ENCODE measurements at places on chromosomes 2 and 18.
A peak's percentile ranks its signal among the peaks of the same experiment; 100 is the strongest.

- no peak for DNase-seq
These were observed 40.9 kb upstream of the MAPK4 start for GRCh38 chr18:50518787-50519546.

DNA sequence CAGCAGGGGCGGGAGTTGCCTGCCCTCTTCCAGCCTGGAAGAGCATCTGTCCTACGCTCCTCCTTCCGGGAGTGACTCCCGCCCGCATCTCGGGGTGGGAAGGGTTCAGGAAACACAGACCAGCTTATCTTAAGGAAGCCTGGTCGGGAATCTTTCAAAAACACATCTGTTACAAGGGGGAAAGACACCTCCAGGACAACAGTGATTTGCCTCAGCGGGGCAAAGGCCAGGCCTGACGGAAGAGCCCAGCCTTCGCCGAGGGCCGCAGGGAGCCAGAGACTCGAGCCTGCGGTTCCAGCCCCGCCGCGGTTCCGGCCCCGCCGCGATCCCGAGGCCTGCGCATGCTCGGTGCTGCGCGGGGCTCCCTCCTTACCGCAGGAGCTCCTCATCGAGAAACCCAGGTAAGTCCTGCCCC is 38.1 kb upstream of the TGIF1 start:
- DNase-seq = peak; percentile 7

- DNase-seq = no peak
These were observed 51.2 kb downstream of the NEDD4L start for GRCh38 chr18:58095222-58095621.

GRCh38 chr2:140473851-140474250 is 1657.0 kb downstream of the LRP1B start:
- DNase-seq = no peak

GRCh38 chr18:22322243-22322691 is 95.4 kb downstream of the CTAGE1 start:
- no peak for DNase-seq

- DNase-seq = no peak
These were observed 225.8 kb upstream of the ZNF804A start for GRCh38 chr2:184372484-184372883.

DNA sequence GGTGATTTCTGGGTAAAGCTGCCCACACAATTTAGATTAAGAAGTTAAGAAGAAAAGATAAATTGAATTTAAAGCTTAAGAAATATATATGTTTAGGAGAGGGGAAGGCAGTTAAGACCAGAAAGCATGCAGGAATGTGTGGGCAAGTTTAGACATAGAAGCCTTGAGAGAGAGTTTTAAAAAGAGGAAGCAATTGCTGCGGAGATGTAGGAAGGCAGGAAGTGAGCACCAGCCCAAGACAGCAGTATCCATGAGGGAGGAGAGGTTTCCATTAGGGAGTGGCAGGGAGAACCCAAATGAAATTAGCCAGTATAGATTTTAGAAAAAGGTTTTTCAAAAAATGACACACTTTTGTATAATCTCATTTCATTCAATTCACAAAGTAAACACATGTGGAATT is 24.3 kb downstream of the DSC2 start:
- DNase-seq = no peak

- DNase-seq = no peak
These were observed 183.0 kb downstream of the AFF3 start for GRCh38 chr2:99959261-99960014.

DNA sequence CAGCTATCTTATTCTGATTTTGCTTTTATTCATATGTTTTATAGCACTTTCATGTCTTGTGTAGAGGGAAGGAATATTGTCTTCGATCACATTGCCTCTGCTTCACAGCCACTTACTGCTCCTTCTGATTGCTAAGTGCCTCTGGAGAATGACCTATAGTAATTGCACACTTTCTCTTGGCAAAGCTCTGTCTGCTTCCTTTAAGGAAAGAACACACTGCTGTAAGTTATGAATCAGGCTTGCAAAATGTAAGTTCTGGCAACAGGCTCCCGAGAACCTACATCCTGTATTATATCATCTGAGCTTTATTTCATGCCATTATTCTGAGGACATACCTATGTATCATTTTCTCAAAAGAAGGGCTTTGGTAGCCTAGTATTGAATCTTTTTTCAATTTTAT is 170.7 kb downstream of the ZNF804A start:
- DNase-seq = no peak

- DNase-seq = no peak
These were observed 69.3 kb upstream of the HK2 start for GRCh38 chr2:74764429-74765272.

DNA sequence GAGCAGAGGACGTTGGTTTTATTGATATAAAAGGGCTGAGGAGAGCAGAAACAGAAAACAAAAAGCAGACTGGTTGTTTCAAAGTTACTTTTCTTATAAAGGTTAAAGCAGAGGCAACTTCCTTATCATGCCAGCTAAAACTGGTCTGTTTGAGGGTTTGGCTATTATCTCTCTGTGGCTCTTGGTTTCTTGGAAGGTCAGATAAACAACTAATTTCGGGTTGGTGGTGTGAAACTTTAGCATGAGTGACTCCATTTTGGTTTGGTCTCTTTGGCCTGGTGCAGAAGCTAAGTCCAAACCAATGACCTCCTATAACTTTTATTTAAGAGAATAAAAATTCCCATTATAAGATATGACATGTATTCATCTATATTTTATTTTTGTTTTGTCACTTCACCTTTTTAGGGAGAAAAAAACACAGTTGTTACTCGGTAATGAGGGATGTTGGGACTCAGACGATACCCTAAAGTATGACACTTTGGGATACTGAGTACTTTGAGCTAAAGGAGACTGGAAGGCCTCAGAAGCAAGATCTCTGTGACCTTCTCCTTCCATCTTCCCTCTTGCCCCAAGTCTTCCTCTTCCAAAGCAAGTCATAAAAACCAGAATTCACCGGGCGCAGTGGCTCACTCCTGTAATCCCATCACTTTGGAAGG is 23.3 kb downstream of the TNFAIP6 start:
- no peak for DNase-seq

GRCh38 chr2:8022908-8023640 is 658.8 kb upstream of the ID2 start:
- DNase-seq = no peak

DNA sequence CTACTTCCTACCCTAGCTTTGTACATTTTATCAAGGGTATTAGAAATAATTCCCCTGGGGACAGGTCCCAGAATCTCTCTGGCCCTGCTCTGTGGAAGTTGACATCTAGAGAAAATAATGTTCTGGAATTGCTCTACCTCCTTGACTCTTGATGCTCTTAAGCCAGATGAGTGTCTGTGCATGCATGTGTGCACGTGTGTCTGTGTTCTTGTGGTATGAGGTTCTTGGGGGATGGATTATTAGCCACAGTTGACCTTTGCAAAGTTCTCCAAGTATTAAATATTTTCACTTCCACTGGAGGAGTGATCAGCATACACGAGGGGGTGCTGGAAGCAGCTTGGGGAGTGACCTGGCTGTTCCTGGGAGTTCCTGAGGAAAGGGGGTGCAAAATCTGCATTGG is 61.2 kb upstream of the PELI1 start:
- DNase-seq = no peak

DNA sequence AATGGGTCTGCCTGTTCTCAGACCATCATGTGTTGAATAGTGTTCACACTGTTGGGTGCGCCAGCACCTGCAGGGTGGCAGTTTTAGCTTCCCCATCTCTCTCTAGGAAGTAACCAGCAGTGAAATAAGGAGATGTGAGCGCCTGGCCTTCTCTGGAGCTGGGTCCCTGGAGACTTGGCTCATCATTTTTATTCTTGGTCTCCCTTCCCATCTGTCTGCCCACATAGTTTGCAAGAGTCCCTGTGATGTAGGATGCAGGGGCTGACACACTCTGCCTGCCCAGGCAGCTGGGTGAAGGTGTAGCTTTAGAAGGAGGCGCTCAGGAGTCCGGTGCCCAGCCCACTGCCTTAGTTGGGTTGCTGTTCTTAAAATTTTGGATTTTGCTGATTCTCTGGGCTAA is 172.2 kb downstream of the LDLRAD4 start:
- no peak for DNase-seq

GRCh38 chr2:6008186-6008585 is 316.0 kb downstream of the SOX11 start:
- no peak for DNase-seq

GRCh38 chr2:231542136-231542535 is 11.9 kb upstream of the NMUR1 start:
- DNase-seq = no peak

DNA sequence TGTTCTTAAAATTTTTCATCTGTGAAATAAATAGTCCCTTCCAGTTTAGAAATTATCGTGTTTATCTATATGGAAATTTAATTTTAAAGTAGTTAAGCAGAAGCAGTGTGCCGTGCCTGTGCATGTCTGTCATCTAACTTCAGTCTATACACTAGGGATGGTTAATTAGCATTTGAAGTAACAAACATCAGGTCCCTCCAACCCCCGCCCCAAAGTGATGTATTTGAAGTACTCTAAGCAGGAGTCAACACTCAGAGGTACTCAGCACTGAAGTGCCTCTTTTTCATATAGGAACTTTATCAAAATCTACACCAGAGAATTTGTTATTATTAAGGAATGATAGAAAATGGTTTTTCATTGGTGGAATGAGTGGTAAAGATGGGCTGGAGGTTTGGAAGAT is 33.0 kb downstream of the LANCL1 start:
- DNase-seq = no peak

DNA sequence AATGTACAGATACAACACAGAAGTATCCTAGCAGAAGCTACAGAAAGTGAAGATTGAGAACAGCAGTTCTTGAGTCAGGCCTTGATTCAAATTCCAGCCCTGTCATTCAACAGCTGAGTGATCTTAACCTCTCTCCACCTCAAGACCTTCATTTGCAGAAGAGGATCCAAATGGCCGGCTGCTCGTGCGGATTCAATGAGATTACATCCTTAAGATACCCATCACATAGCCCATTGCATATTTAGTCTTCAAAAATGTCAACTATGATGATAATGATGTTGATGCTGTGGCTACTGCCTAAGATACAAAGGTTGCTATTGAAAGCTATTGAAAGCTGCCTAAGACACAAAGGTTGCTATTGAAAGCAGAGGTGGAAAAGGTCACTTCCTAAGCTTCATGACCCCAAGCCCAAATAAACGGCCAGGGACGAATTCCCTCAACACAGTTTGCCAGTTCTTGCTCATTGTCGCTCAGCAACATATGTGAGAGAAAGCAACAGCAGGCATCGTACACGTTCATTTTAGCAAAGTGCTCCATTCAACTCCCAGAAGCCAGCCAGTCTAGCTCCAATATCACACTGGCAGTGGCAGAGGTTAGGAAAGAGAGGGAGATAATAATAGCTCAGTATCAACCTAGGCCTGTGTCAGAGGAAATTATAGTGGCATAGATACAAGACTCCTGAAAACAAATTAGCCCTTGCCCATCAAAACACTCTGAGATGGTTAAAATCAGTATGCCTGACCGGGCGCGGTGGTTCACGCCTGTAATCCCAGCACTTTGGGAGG is 36.1 kb downstream of the MRPL35 start:
- no peak for DNase-seq

DNA sequence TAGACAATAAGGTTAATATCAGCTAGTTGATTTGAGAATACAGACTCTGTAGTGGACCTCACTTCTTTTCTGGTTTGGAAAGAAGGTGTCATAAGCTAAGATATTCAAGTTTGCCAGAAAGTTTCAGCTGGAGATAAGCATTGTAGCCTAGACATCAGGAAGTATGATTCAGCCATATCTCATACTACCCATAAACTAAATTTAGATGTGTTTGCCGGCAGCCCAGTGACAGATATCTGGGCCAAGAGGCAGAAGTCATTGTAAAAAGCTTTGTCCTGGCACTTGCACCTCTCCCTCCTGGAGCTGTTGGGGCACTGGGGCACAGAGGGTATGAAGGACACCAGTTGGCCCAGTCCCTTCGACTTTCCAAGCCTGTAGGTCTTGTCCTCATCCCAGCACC is 128.0 kb downstream of the EPHA4 start:
- DNase-seq = no peak

DNA sequence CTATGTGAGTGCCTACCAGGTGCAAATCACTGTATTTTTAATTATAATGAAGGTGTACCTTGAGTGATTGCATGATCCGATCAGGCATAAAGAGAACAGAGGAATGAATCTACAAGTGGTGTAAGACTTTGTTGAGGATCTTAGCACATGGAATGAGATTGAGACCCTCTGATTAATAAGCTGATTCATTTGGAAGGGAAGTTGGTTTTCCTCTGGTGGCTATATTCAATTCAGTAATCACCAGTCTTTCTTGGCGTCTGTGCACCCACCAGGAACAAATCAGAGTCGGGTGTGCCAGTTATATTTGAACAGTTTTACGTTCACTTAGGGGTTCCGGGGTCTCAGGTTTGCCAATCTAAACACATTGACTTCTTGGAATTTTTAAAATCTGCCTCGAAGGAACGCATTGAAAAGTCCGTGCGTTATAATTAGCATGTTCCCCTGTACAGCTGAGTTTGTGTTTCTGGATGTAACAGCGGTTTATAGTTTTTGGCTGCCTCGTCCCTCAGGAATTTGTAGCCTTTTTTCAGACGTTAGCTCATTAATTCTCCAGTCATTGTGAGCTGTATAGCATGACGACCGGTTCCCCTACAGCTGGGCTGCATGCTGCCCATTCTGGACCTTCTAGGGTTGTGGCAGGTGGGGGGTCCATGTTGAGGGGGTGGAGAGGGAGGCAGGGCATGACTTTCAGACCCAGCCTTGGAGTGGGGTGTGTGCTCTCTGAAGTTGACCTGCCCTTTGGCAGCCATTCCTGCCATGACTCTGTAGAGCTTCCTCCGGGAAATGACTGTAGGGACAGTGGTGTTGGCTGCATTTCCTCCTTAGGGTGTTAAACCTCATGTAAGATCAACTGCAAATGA is 20.3 kb downstream of the MYO1B start:
- DNase-seq = no peak

DNA sequence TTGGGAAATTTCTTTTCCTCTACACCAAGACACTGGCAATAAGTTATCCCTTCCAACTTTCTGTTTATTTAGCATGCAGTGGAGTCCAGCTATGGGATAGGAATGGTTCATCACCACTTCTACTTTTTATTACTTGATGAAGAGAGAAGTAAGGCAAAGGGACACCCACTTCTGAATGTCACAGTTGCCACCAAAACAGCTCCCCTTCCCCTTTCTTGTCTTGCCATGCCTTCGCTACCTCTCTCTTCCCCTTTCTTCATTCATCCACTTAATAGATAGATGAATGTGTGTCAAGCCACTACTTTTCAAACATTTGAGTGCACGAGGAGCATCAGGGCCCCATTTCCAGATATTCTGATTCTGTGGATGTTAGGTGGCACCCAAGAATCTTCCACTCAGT is 59.6 kb downstream of the KCTD18 start:
- DNase-seq = no peak

DNA sequence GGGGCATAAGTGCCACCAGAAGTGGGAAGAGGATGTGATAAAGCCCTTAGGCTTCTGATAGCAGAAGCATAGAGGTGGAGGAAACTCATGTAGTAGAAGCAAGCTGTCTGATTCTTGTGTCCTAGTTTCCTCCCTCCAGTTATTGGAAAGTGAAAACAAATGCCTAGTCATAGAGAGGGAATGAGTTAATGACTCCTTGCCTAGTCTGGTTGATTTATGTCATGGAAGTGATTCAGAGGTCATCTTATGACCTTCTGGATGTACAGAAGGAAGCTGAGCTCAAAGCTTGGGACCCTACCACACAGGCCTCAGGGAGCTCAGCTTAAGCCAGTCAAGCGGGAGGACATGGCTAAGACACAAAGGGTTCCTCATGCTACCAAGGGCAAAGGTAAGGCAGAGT is 232.2 kb downstream of the THSD7B start:
- no peak for DNase-seq

- DNase-seq = no peak
These were observed 59.5 kb downstream of the CAB39 start for GRCh38 chr2:230772156-230772555.

Measured in activated CD4-positive, alpha-beta T cell treated with anti-CD3 and anti-CD28 coated beads, Interleukin-2, amount 10 ng/mL, durations not matched to agents 7 days and 5 days (primary cell).